ENCODE measurements at places on chromosomes 2 and 18.

GRCh38 chr2:212843409-212844199 is 305.0 kb upstream of the ERBB4 start:
- DNase-seq = no peak

DNA sequence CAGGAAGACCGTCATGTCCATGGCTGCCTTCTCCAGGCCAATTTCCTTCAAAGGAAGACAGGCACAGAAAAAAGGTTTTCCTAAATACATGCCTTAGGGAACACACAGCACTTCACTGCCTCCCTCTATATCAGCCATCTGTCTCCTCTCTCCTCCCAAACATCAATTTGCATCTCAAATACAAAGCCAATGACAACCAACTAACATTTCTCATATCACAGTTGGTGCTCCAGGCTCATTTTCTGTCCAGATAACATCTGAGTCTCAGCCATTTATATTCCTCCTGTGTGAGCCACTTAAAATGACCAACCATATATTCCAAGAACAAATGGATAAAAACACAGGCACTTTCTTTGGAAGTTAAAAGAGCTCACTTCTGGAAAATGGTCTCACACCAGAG is 62.5 kb upstream of the ACAA2 start:
- DNase-seq = no peak

- no peak for DNase-seq
Measured at GRCh38 chr2:232511336-232511890, 8.8 kb upstream of the PRSS56 start.

DNA sequence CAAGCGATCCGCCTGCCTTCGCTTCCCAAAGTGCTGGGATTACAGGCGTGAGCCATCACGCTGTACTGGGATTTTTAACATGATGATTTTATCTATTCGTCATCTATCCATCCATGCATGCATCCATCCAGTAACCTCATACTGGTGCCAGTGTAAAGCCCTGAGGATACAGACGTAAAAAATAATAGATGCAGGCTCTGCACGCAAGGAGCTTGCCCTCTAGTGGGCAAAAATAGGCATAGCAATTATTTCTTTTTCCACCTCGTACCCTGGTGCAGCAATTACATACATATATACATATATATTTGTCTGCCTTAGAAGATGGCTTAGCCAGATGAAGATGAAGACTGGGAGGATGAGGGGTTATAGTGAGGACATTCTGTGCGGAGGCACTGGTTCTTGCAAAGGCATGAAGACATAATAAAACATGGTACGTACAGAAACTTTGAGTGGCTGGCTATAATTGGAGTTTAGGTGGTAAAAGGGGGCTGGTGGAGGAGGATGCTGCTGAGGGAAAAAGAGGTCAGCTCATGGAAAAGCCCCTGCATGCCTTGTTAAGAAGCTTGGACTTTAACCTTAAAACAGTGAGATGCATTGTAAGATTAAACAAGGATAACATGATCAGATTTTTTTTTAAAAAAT is 19.6 kb upstream of the RPIA start:
- peak; percentile 53 for DNase-seq

DNA sequence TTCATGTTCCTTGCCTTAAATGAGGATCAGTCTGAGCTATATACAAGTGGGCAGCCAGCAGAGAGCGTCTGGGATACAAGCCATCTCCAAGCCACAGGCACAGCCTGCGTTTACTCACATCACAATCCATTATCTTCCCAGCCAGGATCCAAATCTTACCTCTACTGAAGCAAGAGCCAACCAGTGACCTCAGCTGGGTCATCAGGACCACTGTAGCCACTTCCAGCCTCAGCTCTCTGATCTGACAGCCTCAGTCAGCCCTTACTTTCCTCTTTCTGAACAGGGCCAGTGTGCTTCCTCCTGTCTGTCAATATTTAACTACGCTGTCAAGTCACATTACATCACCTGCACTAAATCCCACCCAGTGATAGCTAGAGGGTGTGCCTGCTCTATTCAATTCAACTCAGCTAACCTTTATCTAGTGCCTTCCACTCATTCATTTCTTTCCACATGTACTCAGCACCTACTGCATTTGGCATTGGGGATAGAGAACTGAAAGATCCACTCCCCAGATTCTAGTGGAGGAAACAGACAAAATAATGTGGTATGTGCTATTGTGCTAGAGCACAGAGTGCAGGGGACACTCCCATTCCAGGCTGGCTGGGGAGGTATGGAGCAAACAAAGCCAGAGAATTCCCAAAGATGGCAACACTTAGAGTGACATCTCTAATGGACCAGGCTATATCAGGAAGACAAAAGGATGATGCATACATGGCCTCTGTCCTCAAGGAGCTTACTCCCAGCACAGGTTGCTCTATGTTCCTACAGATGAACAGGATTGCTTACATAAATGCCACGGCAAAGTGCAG is 146.5 kb downstream of the NCKAP5 start:
- no peak for DNase-seq

- DNase-seq = no peak
Measured at GRCh38 chr2:227006189-227006897, 157.7 kb downstream of the COL4A4 start.

DNA sequence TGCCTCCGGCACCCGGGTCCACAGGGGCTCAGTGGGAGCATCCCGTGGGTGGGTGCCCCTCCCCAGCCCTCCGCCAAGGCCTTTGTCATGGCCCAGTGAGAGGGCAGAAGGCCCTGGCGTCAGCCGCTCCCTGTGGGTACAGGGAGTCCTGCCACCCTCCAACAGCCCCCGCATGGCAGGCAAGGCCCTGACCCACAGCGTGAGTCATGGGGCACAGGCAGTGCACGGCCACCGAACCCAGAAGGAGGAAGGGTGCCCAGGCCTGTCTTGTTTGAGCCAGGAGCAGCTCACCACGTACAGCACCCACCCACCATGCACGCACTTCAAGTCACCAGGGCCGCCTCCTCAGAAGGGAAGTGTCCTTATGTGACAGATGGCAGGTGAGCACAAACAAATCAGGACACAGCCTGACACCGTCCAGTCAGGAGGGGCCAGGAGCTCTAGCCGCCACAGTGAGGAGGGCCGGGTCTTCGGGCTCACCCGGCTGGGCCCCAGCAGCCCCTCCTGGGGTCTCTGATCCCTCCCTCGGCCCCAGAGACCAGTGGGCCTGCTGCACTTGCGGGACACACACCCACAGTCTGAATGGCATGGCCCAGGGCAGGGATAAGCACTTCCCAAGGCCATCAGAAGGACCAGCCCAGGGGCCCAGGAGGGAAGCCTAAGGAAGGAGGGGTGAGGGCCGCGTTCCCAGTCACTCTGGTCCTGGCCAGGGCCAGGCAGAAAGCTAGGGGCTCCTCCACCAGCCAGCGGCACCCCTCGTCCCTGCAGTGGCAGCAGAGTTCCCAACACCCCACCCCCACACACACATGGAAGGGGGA is 25.8 kb downstream of the BIN1 start:
- peak; percentile 55 for DNase-seq

- no peak for DNase-seq
Measured at GRCh38 chr18:62928326-62928725, 213.0 kb downstream of the PHLPP1 start.

GRCh38 chr2:188534875-188535274 is 243.2 kb downstream of the GULP1 start:
- DNase-seq = no peak

GRCh38 chr2:238670111-238670585 is 177.7 kb upstream of the TWIST2 start:
- DNase-seq = no peak

DNA sequence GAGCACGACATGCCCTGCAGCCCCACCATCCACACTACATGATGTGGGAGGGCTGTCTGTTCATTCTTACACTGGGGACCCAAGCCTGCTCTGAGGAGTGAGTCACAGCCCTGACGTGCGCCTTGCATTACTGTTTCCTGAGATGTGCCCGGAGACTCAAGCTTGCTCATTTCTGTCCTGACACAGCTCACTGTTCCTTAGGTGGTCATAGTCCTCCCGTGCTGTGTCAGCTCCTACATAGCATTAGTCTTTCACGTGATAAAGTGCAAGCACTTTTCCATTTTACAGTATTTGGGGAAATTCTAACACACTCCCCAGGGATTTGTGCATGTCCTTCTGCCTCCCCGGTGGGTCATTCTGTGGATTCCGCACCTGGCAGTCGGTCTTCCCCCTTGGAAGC is 46.2 kb upstream of the TRIM43B start:
- no peak for DNase-seq

GRCh38 chr2:120794716-120795115 is 59.0 kb downstream of the GLI2 start:
- DNase-seq = no peak

DNA sequence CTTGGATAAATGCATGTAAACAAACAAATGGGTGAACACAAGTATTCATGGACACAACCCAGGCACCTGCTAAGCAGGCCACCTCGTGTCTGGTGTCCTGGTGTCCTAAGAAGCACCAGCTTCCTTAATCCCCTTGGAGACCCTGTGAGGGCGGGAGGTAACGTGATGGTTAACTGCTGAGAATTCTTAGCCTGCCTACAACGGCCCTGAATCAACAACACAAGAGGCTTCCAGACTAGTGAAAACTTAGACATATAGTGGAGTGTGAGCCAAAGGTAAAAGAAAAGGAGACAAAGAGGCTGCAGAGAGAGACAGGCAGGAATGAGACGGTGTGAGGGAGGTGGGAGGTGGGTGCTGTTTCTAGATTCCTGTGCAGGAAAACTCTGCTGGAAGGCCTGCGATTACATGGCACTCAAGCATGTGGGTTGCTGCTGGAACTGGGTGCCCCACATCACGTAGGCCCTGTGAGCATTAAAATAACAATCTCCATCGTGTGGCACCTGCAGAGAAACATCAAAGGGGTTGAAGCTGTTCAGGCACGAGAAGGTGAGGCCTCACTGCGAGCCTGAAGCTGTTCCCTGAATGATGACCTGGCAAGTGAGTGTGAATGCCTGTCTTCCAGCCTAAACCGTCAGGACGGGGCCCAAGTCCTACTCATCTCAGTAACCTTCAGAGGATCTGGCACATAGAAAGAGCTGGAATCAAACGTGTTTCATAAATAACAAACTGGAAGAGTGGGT is 64.2 kb downstream of the RPL37A start:
- no peak for DNase-seq

DNA sequence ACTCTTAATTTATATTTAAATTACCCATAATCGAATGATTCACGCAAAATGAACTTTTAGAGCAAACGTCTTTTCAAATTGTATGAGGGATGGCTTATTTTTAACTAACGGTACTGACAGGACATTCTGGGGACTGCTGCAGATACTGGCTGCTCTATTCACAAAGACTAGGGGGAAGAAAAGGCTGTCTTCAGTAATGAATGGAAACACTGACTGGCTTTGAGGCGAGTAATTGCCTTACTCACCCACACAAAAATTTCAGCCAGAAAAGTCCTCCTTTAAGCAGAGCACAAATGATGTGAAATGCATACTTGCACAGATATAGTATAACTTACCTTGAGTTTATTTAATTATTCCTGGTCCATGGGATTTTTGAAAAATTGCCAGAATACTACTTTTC is 852.6 kb downstream of the DPP10 start:
- no peak for DNase-seq

GRCh38 chr2:71474744-71475397 is 21.5 kb downstream of the DYSF start:
- no peak for DNase-seq

- no peak for DNase-seq
Measured at GRCh38 chr18:75206452-75207309, 2.3 kb downstream of the PTGR3 start.

DNA sequence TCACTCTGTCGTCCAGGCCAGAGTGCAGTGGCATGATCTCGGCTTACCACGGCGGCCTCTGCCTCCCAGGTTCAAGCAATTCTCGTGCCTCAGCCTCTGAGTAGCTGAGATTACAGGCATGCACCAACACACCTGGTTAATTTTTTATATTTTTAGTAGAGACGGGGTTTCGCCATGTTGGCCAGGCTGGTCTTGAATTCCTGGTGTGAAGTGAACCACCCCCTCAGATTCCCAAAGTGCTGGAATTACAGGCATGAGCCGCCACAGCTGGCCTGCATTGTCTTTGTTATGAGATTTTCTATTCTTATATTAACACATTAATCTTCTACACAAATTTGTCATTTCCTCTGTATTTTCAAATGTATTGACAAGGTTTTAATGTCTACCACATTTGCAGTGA is 75.2 kb downstream of the SEPTIN10 start:
- no peak for DNase-seq

GRCh38 chr2:227921648-227922047 is 50.2 kb downstream of the DAW1 start:
- DNase-seq = no peak

DNA sequence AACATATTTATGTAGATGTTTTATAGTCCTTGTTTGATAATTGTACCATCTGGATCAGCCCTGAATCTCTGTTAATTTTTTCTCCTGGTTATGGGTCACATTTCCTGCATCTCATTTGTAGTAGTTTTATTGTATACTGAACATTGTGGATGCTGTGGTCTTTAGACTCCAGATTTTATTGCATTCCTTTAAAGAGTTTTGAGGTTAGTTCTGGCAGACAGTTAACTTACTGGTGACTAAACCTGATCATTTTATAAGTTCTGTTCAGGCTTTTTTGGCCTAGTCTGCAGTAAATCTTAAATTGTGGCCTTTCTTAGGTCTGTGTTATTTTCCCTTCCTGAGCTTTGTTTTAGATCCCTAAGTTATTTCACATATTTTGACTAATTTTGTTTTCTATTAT is 84.3 kb downstream of the FANCL start:
- no peak for DNase-seq

GRCh38 chr18:31436825-31437224 is 10.7 kb upstream of the DSG3 start:
- no peak for DNase-seq

- DNase-seq = no peak
Measured at GRCh38 chr2:179237209-179237946, 27.3 kb downstream of the SESTD1 start.

GRCh38 chr2:239008677-239009588 is 161.0 kb downstream of the TWIST2 start:
- no peak for DNase-seq

DNA sequence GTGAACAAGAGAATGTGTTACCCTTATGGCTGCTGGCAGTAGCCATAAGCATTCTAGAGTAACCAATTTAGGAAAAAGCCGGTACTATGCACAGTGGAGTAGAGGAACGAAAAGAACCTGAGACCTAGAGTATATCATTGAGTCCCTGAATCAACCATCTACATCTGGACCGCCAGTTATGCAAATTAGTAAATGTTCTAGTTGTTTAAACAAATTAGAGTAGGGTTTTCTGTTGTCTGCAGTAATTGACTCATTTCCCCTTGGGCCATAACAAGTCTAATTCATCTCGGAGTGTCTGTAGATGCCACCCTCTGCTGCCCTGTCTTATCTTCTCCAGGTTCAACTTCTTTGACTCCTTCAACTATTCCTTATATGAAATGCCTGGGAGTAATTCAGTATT is 60.1 kb upstream of the CAPN13 start:
- DNase-seq = no peak

GRCh38 chr2:169712791-169713227 is 18.5 kb downstream of the PHOSPHO2 start:
- no peak for DNase-seq

- DNase-seq = no peak
Measured at GRCh38 chr18:24055009-24055804, 40.7 kb downstream of the TTC39C start.

Measured in CD4-positive, alpha-beta T cell treated with Interleukin-15 for 4 hours (primary cell).